Suppressor macrophage (primary cell): ENCODE measurements at places on chromosomes 16 and 17.

- DNase-seq = no peak
These were observed 1.1 kb downstream of the SOCS3 start for GRCh38 chr17:78358538-78359320.

- DNase-seq = no peak
These were observed 25.5 kb upstream of the SNN start for GRCh38 chr16:11642765-11643116.

DNA sequence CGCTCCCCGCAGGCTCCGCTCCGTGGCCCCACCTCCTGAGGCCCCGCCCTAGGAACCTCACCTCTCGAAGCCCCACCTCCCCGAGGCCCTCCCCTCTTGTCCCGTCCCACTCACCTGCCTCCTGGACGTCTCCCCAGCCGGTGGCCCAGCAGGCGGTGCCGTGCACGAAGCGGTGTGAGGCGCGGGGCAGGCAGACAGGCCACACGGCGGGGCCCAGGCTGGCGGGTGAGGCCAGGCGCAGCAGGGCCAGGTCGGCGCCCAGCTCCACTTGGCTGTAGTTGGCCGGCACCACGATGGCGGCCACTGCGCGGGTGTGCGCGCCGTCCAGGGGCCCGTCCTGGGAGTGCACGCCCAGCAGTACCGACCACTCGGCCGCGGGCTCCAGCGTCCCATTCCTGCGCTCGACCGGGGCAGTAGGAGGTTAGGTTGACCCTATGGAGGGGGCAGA is 1.6 kb downstream of the PRSS36 start:
- no peak for DNase-seq

GRCh38 chr17:56880571-56880970 is 33.3 kb downstream of the TRIM25 start:
- no peak for DNase-seq

GRCh38 chr16:16158741-16159374 is 64.4 kb downstream of the ABCC6 start:
- DNase-seq = no peak

GRCh38 chr17:74457146-74457819 is 9.2 kb upstream of the CD300A start:
- peak; percentile 84 for DNase-seq

GRCh38 chr17:64498308-64499203 is 1.7 kb upstream of the POLG2 start:
- DNase-seq = no peak

DNA sequence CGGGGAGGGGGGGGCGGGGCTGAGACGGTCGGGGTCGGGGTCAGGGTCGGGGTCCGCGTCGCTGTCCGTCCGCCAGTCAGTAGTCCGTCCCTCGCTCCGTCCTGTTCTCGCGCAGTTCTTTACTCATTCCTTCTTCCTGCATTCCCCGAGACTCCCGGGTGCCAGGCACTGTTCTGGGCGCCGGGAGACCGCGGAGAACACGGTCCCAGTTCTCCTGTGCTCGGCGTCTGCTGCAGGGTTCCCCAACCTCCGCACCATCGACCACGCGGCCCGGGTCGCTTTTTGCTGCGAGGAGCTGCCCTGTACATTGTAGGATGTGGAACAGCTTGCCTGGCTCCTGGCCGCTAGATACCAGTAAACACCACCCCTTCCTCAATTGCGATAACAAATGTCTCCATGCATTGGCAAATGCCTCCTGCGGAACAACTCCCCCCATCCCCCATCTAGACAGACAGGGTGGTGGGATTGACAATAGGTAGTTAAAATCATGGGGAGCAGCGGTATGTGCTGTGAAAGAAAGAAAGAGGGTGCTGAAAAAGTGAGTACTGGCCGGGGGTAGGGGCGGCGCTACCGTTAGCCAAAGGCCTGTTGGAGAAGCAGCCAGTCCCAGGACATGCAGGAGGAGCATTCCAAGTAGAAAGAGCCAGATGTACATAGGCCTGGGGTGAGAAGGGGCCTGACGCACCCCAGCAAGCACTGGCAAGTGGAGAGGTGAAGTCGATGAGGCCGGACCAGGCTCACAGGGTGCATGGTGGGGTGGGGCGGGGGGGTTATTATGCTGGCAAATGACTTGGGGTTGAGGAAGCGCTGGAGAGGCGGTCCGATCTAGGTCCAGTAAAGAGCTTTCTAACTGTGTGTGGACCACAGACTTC is 631 bp downstream of the TRAF7 start:
- peak; percentile 51 for DNase-seq

DNA sequence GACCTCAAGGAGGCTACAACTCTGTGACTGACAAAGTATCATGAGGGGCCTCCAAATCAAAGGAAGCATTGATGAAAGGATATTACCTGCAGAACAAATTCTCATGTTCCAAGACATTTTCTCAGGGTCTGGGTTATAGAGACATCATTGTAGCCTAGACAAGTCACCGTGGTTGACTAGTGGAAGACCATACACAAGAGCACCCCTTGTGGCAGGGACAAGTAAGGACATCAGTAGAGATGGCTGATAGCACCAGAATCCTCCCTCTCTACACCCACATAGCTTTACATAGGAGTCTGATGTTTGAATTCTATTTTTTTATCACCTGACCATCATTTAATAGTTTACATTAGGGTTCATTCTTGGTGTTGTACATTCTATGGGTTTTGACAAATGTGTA is 32.5 kb upstream of the CDH8 start:
- DNase-seq = peak; percentile 9

- DNase-seq = peak; percentile 29
These were observed 209.3 kb downstream of the FTO start for GRCh38 chr16:53913099-53913870.

- peak; percentile 94 for DNase-seq
These were observed 26.6 kb upstream of the NLRP1 start for GRCh38 chr17:5610956-5611355.

GRCh38 chr17:77800816-77801215 is 157.7 kb upstream of the TNRC6C start:
- DNase-seq = no peak

- no peak for DNase-seq
These were observed 141.1 kb upstream of the RPH3AL start for GRCh38 chr17:493666-494065.

- DNase-seq = no peak
These were observed 162.6 kb downstream of the FTO start for GRCh38 chr16:53866520-53866919.

- no peak for DNase-seq
These were observed 14.2 kb upstream of the ADGRG3 start for GRCh38 chr16:57653936-57654335.

DNA sequence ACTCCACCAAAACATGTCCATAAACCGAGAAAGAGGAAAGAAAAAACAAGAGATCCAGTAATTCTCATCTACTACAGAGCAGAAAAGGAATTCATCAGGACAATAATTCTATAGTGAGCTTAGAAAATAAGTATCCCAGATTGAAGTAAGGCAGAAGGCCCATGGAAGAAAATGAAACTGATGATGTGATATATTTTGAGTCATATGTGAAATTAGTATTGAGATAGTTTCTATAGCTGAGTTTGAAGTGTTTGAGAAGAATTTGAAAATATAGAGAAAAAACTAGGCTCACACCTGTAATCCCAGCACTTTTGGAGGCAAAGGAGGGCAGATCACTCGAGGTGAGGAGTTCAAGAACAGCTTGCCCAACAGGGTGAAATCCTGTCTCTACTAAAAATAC is 19.7 kb downstream of the LUC7L3 start:
- no peak for DNase-seq

GRCh38 chr17:81428121-81428515 is 32.9 kb downstream of the BAHCC1 start:
- no peak for DNase-seq

- DNase-seq = peak; percentile 53
These were observed 623 bp downstream of the E4F1 start for GRCh38 chr16:2223942-2224486.

- no peak for DNase-seq
These were observed 18.5 kb upstream of the C17orf107 start for GRCh38 chr17:4880857-4881256.

DNA sequence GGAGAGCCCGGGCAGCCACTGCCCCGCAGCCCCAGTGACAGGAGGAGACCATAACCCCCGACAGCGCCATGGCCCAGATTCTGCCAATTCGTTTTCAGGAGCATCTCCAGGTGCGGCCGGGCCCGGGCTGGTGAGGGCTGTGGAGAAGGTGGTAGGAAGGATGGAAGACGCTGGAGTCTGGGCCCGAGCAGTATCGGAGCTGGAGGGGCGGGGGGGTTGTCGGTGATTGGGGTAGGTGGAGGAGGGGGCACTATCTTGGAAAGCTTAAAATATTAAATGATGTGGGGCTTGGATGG is 317 bp downstream of the CLTC start:
- DNase-seq = no peak

- DNase-seq = no peak
These were observed 168.0 kb upstream of the RPH3AL start for GRCh38 chr17:520447-521182.

DNA sequence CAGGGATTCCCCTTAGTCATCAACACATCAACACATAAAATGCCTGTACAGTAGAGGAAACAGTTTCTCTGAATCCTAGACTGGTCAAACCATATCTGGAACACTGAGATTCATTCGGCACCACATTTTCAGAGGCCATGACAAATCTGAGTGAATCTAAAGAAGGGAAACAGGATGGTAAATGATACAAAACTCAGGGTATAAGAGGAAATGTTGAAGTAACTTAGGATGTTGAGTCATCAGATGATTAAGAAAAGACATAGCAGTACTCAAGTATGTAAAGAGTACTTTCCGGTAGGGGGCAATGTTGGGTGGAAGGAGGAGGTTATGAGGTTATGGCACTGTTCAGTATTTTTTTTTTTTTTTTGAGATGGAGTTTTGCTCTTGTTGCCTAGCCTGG is 358.5 kb upstream of the PMFBP1 start:
- peak; percentile 51 for DNase-seq

GRCh38 chr17:40091691-40092397 is 8.5 kb downstream of the NR1D1 start:
- no peak for DNase-seq

GRCh38 chr17:37818689-37819088 is 73.8 kb upstream of the HNF1B start:
- DNase-seq = no peak

DNA sequence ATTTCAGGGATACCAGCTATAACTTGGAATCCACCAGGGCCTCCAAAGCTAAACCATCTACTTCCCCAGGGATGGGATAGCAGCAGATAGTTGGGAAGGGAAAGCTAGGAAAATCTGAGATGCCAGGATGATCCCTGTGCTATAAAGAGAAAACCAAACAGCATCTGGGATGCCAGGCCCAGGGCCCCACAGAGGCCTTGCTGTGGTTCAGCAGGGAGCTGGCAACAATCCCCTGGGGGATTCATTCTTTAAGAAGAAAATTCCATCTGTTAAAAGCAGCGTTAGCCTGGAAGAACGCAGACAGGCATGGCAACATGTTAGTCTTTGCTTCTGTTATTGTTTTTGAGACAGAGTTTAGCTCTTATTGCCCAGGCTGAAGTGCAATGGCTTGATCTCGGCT is 16.6 kb downstream of the MYO18A start:
- no peak for DNase-seq

- no peak for DNase-seq
These were observed 20.7 kb upstream of the GLG1 start for GRCh38 chr16:74627506-74628220.

DNA sequence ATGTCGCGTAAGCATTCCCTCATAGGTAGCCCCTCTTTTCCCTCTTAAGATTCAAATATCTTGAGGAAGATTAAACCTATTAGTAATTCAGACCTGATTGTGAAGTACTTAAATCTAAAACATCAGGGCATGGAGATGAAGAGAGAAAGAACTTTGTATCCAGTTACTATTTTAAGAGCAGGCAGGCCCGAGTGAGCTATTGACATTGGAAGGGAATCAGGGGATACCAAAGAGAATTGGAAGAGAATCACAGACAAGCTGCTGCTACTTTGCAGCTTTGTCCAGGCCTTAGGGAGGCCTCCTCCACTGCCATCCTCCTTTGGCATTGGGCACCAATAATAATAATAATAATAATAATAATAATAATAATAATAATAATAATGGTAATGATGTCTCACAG is 170.5 kb downstream of the MRTFB start:
- no peak for DNase-seq

- DNase-seq = no peak
These were observed 172.0 kb upstream of the SOX9 start for GRCh38 chr17:71948703-71949422.

DNA sequence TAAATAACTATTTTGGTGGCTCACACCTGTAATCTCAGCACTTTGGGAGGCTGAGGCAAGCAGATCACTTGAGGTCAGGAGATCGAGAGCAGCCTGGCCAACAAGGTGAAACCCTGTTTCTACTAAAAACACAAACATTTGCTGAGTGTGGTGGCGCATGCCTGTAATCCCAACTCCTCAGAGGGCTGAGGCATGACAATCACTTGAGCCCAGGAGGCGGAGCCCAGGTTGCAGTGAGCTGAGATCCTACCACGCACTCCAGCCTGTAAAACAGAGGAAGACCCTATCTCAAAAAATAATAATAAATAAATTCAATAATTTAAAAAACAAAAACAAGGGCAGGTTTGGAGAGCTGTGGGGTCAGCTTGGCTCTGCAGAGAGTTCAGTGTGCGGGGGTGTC is 5.7 kb upstream of the SLC4A1 start:
- DNase-seq = no peak

GRCh38 chr17:28381141-28381825 is 9.8 kb downstream of the SARM1 start:
- peak; percentile 71 for DNase-seq

DNA sequence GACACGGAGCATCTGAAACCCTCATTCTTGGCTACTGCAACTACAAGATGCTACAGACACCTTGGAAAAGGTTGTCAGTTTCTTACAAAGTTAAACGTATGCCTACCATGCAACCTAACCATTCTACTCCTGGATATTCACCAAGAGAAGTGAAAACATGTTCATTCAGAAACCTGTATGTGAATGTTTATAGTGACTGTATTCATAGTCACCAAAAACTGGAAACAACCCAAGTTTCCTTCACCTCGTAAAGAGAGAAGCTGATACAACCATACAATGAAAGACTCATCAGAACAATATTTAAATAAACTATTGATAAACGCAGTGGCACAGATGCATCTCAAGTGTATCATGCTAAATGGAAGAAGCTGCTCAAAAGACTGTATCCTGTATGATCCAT is 55.4 kb upstream of the CHMP6 start:
- DNase-seq = no peak

GRCh38 chr17:39582658-39583057 is 25.1 kb downstream of the NEUROD2 start:
- DNase-seq = no peak

GRCh38 chr17:37711113-37711512 is 33.7 kb downstream of the HNF1B start:
- DNase-seq = no peak

- DNase-seq = no peak
These were observed 86.9 kb downstream of the CDH11 start for GRCh38 chr16:65034915-65035314.
